ENCODE measurements at places on chromosomes 3 and 15.

GRCh38 chr15:39125904-39126303, 455.0 kb upstream of the THBS1 start:
- H3K27me3 ChIP-seq = no peaks in the 10 kb centered on the region
- H3K36me3 ChIP-seq = no peaks in the 10 kb centered on the region
- peaks cover 16% of the 10 kb centered on the region for H3K4me1 ChIP-seq
- no peak overlapping the region for H3K4me3 ChIP-seq
- DNase-seq = peak; percentile 30
- H3K27ac ChIP-seq = no peak overlapping the region

DNA sequence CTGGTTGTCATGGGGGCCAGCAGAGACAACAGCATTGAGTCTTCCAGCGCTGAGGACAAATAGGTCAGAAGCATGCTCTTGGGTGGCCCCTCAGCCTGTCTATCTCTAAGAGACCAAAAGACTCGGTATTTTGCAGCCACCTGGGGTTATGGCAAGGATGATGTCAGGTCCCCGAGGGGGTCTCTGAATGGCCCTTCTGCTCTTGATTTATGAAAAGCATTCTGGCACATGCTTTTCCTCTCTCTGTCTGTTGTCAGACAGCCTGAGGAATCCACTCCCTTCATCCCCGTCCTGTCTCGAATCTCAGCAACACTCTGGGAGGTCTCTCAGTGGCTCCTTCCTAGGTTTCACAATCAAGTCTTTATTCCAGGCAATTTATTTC, 156.6 kb upstream of the RGMA start:
- no peak for DNase-seq
- no peak overlapping the region for H3K4me3 ChIP-seq
- H3K27me3 ChIP-seq = peaks cover 37% of the 10 kb centered on the region
- peaks cover 12% of the 10 kb centered on the region for H3K4me1 ChIP-seq

- H3K4me1 ChIP-seq = peaks cover 53% of the 10 kb centered on the region
- H3K27me3 ChIP-seq = no peaks in the 10 kb centered on the region
- peak; percentile 92 for DNase-seq
- H3K4me3 ChIP-seq = peak overlapping the region; percentile 49
These were observed 4.5 kb upstream of the SEMA3B start for GRCh38 chr3:50264383-50264963.

GRCh38 chr15:79673416-79674123, 223.2 kb downstream of the MTHFS start:
- H3K27me3 ChIP-seq = no peaks in the 10 kb centered on the region
- peaks cover 29% of the 10 kb centered on the region for H3K4me1 ChIP-seq
- H3K4me3 ChIP-seq = no peak overlapping the region
- no peak overlapping the region for H3K27ac ChIP-seq

GRCh38 chr3:185696039-185696438, 109.9 kb downstream of the SENP2 start:
- peaks cover 10% of the 10 kb centered on the region for H3K36me3 ChIP-seq
- peak overlapping the region; percentile 51 for H3K27ac ChIP-seq
- peaks cover 5% of the 10 kb centered on the region for H3K4me1 ChIP-seq
- no peak overlapping the region for H3K4me3 ChIP-seq

GRCh38 chr3:24129549-24129948, 184.5 kb downstream of the NR1D2 start:
- H3K4me1 ChIP-seq = no peaks in the 10 kb centered on the region
- no peaks in the 10 kb centered on the region for H3K36me3 ChIP-seq
- DNase-seq = no peak
- no peaks in the 10 kb centered on the region for H3K27me3 ChIP-seq
- no peak overlapping the region for H3K27ac ChIP-seq

DNA sequence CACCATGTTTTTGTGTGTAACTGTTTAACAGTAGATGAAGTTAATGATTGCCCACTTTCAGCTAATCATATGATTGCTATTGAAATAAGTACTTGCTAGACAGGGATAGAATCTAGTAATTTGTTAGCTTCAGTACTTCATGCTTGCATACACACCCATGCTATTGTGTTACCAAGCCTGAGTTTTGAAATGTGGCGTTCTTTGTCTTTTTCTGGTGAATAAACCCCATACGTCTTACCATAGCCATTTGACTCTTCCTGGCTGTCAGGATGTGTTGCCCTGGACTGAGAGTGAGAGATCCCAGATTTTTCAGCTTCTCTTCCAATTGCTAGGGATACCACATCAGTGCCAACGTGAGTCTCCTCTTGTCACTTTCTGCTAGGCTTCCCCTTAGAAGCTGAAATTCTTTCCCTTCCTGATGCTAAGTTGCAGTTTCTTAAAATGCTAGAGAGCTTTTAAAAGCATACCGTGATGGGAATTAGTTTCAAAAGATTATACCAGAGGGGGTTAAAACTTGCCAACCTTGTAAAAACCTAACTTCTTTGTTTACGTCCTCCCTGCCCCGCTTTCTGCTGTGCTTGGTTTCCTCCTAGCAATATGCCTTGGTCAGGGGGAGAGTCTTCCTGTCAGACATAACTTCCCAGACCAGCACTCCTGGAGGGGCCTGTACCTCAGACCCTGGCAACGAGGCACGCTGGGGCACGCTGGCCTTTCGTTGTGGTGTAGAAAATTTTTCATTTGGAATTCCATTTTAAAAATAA, 62.9 kb upstream of the ULK4 start:
- peak; percentile 26 for DNase-seq
- peak overlapping the region; percentile 98 for H3K27ac ChIP-seq
- H3K27me3 ChIP-seq = no peaks in the 10 kb centered on the region
- no peaks in the 10 kb centered on the region for H3K36me3 ChIP-seq

DNA sequence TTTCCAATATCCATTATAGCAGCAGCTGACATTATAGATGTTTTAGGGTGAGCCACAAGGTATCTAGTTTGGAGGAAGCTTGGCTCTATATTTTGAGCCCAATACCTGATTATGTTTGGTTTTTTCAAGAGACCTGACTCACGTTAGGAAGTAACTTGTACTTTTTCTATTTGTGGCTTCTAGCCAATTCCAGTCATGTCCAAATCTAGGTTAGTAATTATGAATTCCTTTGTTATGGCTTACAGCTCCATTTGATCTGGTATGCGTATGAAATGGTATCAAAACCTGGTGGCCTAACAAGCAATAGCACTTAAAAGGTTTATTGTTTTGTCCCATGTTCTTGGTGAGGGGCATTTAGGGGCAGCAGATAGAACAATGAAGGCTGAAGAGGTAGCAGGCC, 115.9 kb downstream of the TOP2B start:
- H3K4me3 ChIP-seq = no peak overlapping the region
- no peak overlapping the region for H3K27ac ChIP-seq

- H3K4me3 ChIP-seq = no peak overlapping the region
- no peaks in the 10 kb centered on the region for H3K36me3 ChIP-seq
These were observed 163.4 kb upstream of the SEMA6D start for GRCh38 chr15:47553947-47554346.

GRCh38 chr3:107816107-107816506, 274.7 kb downstream of the CD47 start:
- no peaks in the 10 kb centered on the region for H3K36me3 ChIP-seq
- H3K27ac ChIP-seq = no peak overlapping the region
- no peak for DNase-seq
- no peak overlapping the region for H3K4me3 ChIP-seq
- H3K4me1 ChIP-seq = peaks cover 19% of the 10 kb centered on the region
- H3K27me3 ChIP-seq = no peaks in the 10 kb centered on the region

DNA sequence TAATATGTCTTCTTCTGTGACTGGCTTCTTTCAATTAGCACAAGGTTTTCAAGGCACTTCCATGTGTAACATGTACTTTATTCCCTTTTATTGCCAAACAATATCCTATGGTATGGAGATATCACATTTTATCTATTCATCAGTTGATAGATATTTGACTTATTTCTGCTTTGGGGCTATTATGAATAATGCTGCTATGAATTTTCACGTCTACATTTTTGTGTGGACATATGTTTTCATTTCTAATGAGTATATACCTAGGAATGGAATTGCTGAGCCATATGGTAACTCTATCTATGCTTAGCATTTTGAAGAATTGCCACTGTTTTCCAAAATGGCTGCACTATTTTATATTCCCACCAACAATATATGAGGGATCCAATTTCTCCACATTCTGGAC, 3.6 kb upstream of the AGTR1 start:
- H3K4me1 ChIP-seq = peaks cover 9% of the 10 kb centered on the region
- no peaks in the 10 kb centered on the region for H3K36me3 ChIP-seq
- H3K27ac ChIP-seq = no peak overlapping the region
- H3K4me3 ChIP-seq = no peak overlapping the region
- peaks cover 30% of the 10 kb centered on the region for H3K27me3 ChIP-seq

- H3K27ac ChIP-seq = peak overlapping the region; percentile 28
- H3K4me1 ChIP-seq = peaks cover 50% of the 10 kb centered on the region
- peak overlapping the region; percentile 84 for H3K4me3 ChIP-seq
- H3K36me3 ChIP-seq = no peaks in the 10 kb centered on the region
- DNase-seq = peak; percentile 77
- H3K27me3 ChIP-seq = peaks cover 68% of the 10 kb centered on the region
These were observed 516.1 kb downstream of the MECOM start for GRCh38 chr3:169147238-169148008.

DNA sequence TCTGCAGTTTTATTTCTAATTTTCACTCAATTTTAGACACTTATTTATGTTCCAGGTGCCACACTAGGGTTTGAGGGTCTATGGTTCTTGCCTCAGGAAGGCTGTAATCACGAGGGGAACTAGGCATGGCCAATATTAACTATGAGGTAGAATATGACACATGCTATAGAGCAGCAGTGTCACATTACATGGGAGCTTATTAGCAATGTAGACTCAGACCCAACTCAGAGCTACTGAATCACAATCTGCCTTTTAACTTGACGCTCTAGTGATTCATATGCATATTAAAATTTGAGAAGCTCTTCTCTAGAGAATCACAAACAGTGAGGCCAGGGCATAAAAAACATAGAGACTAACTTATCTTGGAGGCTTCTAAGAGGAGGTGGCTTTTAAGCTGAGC, 32.8 kb upstream of the MRPL3 start:
- H3K36me3 ChIP-seq = no peaks in the 10 kb centered on the region
- no peak overlapping the region for H3K27ac ChIP-seq
- peaks cover 26% of the 10 kb centered on the region for H3K4me1 ChIP-seq
- DNase-seq = no peak
- H3K27me3 ChIP-seq = no peaks in the 10 kb centered on the region
- H3K4me3 ChIP-seq = no peak overlapping the region

DNA sequence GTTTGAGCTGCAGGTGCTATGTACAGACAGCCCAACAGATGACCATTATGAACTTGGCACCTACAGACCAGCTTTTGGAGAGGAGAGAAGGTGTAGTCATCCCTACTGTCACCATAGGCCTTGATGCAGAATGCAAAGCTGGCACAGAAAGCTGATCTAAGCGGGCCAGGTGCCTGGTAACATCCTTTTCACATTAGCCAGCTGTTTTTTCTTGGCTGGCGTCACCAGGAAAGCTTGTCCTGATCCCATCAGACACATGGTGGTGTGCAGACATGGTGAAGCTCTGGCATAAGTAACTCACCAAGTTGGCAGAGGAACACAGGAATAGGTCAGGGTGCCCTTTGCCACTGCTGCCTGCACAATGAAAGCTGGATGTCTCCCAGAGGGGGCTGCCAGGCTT, 97.2 kb upstream of the MB21D2 start:
- no peaks in the 10 kb centered on the region for H3K27me3 ChIP-seq
- DNase-seq = no peak
- H3K4me3 ChIP-seq = no peak overlapping the region
- H3K4me1 ChIP-seq = peaks cover 27% of the 10 kb centered on the region
- H3K27ac ChIP-seq = no peak overlapping the region

DNA sequence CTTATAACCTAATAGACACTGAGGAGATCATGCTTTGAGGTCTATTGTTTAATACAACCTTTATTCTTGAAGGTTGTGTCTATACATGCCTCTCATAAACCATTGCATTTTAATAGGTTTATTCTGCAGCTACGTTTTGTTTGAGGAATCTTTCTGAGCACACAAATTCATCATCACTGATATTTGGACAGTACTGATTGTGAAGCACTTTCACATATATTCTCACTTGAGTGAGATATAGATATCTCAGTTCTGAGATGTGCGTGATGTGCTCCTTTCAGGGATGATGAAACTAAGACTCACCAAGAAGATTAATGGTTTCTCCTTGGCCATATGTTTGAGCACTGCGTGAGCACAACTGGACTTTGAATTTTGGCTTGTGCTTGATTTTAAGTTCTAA, 374.4 kb downstream of the LPP start:
- peaks cover 2% of the 10 kb centered on the region for H3K4me1 ChIP-seq
- no peaks in the 10 kb centered on the region for H3K27me3 ChIP-seq
- no peak overlapping the region for H3K27ac ChIP-seq

GRCh38 chr15:70376929-70377691, 279.4 kb upstream of the TLE3 start:
- DNase-seq = no peak
- H3K4me1 ChIP-seq = peaks cover 34% of the 10 kb centered on the region
- peaks cover 7% of the 10 kb centered on the region for H3K27me3 ChIP-seq
- H3K27ac ChIP-seq = no peak overlapping the region
- H3K36me3 ChIP-seq = no peaks in the 10 kb centered on the region

GRCh38 chr3:181568248-181568647, 143.5 kb upstream of the SOX2 start:
- H3K4me1 ChIP-seq = no peaks in the 10 kb centered on the region
- no peaks in the 10 kb centered on the region for H3K27me3 ChIP-seq
- H3K4me3 ChIP-seq = no peak overlapping the region
- no peaks in the 10 kb centered on the region for H3K36me3 ChIP-seq
- DNase-seq = no peak

- H3K27ac ChIP-seq = no peak overlapping the region
- H3K27me3 ChIP-seq = no peaks in the 10 kb centered on the region
- H3K4me1 ChIP-seq = peaks cover 26% of the 10 kb centered on the region
- H3K4me3 ChIP-seq = no peak overlapping the region
These were observed 384.7 kb downstream of the PDCD6IP start for GRCh38 chr3:34183114-34183513.

GRCh38 chr3:155354658-155355057, 61.2 kb upstream of the STRIT1 start:
- H3K36me3 ChIP-seq = peaks cover 7% of the 10 kb centered on the region
- peaks cover 46% of the 10 kb centered on the region for H3K27me3 ChIP-seq
- no peak for DNase-seq
- H3K27ac ChIP-seq = no peak overlapping the region

DNA sequence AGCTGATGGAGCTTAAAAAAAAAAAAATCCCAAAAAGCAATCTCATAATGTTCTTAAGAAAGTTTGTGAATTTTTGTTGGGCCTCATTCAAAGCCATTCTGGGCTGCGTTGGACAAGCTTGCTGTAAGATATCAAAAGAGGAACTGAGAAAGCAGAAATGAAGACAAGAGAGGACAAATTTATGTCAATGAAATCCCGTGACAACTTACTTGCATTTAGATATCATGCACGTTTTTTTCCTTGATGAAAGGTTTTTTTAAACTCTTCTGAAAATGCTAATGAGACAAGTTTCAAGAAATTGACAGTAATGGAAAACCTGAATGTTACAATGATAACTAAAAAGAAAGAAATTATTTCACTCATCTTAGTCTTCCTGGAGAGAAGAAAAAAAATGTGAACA, 662.9 kb downstream of the SQOR start:
- no peak overlapping the region for H3K4me3 ChIP-seq
- no peak overlapping the region for H3K27ac ChIP-seq

GRCh38 chr3:30699927-30700326, 93.5 kb downstream of the TGFBR2 start:
- no peak overlapping the region for H3K27ac ChIP-seq
- peaks cover 40% of the 10 kb centered on the region for H3K4me1 ChIP-seq
- no peaks in the 10 kb centered on the region for H3K27me3 ChIP-seq

GRCh38 chr15:92473756-92474155, 80.1 kb downstream of the ST8SIA2 start:
- no peaks in the 10 kb centered on the region for H3K36me3 ChIP-seq
- no peak for DNase-seq
- H3K4me3 ChIP-seq = no peak overlapping the region
- H3K27ac ChIP-seq = no peak overlapping the region
- no peaks in the 10 kb centered on the region for H3K27me3 ChIP-seq

GRCh38 chr3:189121092-189121491, 50.7 kb upstream of the TPRG1 start:
- H3K36me3 ChIP-seq = peaks cover 17% of the 10 kb centered on the region
- 0 out of 2 replicates have a peak, but pooled peaks cover 2% of the 10 kb centered on the region for H3K4me1 ChIP-seq
- no peaks in the 10 kb centered on the region for H3K27me3 ChIP-seq
- H3K27ac ChIP-seq = no peak overlapping the region
- no peak overlapping the region for H3K4me3 ChIP-seq

Measured in WTC11 (cell line).